ENCODE measurements at places on chromosomes 2 and 18.

DNA sequence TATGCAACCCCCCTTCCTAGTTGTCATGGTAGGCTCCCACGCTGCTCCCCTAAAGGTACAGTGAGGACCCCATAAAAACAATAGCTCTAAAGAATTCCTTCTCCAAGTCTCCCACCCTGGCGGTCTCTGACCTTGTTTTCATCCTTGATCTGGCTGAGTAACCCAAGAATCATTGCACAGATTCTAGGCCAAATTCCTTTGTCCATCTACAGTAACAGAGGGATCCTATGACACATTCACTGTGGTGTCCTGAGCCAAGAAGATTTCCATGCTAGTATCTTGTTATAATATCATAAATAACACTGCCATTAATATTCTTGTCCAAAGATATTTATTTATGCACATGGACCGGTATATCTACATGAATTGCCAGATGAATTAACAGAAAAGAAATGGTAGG lies 240.2 kb downstream of the CYP26B1 start:
- DNase-seq = no peak

- no peak for DNase-seq
Measured at GRCh38 chr18:72161691-72162090, 382.5 kb downstream of the CBLN2 start.

DNA sequence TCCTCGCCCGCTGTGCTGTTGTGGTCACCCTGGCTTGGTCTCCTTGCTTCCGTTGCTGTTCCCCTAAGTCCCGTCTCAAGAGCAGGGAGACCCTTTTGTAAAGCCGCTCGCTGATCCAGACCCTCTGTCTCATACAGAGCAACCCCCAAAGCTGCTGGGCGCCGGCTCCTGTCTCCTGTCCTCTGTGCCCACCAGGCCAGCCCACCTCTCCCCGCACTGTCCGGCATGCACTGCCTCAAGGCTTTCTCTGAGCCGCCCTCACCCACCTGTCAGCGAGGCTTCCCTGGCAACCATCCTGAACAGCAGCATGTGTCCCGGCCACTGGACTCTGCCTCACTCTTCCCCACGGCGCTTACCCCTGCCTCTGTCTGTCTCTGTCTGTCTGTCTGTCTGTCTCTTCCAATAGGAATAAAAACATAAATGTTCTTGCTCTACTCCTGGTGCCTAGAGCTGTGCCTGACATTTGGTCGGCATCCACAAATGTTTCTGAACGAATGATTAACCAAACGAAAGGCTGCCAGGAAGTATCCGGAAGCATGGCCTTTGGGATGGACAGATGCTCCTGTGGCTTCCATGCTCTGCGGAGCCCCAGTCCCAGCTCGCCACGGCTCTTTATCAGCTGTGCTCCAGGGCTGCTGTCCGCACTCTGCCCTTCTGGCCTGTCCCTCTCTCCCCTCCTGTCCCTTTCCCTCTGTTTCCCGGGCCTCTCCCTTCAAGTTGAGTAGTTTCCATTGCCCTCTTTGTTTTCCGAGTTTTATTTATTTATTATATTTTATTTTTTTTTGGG lies 7.8 kb downstream of the COLEC11 start:
- no peak for DNase-seq

DNA sequence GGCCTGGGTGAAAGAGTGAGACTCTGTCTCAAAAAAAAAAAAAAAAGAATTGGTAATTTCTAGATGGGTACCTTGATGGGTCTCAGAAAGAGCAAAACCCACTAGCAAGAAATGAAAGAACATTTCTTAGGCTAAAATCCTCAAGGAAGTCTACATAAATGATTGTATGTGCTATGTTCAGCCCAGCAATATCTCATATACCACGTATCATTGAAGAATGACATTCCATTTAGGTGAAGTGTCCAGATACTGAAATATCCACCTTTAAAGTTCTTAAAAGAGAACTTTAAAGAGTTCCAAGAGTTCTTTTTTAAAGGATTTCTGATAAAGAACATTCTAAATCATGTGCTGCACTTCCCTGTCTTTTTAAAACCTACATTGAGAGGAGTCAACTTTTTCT lies 19.2 kb downstream of the NRP2 start:
- no peak for DNase-seq

DNA sequence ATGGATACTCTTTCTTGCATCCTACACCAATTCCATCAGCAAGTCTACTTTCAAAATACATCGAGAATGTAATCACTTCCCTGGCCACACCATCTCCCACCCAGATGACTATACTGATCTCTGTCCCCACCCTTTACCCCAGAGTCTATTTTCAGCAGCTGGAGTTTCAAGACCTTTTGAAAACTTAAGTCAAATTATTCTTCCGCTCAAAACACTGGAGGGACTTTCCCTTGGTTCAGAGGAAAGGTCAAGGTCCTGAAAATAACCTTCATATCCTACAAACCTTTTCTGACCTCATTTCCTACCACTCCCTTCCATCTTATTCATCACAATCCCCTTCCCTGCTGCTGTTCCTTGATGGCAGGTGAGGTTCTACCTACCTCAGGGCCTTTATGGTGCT lies 58.8 kb upstream of the LYPD6 start:
- no peak for DNase-seq

DNA sequence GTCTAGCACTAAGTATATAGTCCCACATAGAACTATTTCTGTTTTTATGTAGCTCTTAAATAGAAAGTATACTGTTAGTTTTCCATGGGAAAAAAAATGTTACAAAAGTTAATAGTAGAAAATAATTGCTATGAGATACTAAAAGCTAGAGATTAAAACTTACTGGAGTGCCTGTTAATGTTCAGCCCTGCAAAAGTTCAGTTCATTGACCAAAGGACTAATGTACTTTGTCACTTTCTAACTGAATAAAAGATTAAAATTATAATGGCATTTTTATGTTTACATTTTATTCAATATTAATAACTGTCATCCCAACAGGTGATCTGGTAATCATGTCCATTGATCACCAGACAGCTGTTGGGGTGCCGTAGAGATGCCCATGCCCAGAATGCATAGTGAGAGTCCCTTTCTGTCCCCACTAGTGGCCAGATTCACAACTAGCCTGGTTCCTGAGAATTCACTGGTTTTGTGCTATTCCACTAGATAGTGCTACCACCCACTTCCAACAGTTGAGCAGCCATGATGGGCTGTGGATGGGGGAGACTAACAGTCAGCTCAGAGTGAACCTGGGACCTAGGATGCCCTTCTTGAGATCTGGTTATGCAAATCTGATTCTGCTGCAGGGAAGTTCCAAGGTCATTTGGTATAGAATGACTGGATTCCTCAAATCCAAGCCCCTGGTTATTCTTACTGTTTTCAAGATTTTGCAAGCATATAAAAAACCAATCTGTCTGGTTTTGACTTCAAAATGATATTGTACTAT lies 57.8 kb downstream of the AFTPH start:
- no peak for DNase-seq

GRCh38 chr2:70340075-70340474 lies 38.2 kb upstream of the FAM136A start:
- no peak for DNase-seq

- no peak for DNase-seq
Measured at GRCh38 chr18:32048507-32049091, 30.0 kb downstream of the RNF125 start.

DNA sequence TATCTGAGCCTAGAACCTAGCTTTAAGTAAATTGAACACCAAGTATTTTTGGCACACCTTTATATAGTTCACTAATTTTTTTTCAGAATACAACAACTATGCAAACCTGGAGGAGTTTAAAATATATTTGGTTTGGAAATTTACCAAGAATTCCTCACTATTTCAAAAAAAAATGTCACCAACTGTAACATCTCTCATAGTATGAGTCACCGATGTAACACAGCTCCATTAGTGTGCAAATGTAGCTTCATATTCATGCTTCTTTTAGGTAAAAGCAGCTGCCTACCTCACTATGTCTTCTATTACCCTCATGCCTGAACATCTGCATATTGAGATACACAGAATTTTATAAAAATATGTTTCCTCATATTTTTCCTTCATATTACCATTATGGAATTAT lies 80.5 kb downstream of the NRXN1 start:
- DNase-seq = no peak

- DNase-seq = no peak
Measured at GRCh38 chr2:241869087-241869961, at the start of gene RTP5. Gene RTP5 (plus strand): TSS chr2:241869729. CDS start chr2:241869757, 28 bp downstream.
